ENCODE measurements at places on chromosomes 3 and 15.

- DNase-seq: no peak
These were observed 24.8 kb downstream of the KPNA4 start for GRCh38 chr3:160540551-160540950.

DNA sequence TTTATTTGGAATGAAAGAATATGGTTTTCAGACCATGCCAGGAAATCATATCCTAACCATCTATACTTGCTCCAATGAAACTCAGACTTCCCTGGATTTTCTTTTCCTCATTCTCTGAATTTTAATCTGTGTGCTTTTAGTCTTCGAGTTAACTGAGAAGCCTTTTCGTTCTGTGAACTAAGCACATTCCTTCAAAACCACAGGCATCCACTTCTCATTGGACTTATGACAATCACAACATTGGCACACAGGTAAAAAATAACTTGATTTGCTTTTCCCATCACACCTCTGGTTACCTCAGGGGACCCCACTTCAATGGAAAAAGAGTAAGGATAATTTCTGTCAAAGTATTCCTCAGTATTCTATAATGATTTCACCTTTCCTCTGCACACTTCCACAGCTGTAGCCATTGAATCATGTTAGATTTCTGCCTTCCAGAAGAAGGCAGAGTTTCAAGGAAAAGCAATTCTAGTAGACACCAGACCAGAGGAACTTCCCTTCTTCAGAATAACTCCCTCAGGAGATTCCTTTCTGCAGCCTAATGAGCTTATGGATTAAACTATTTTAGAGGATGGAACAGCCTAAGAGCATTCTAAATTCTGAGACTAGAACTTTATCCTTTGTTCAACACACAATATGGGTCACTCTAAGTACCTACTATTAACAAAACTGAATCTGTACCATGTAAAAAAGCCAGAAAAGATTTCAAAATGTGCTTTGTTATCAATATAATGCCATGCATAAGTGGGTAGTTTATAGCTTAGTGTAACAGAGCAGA lies 15.9 kb downstream of the COMMD2 start:
- DNase-seq: no peak

DNA sequence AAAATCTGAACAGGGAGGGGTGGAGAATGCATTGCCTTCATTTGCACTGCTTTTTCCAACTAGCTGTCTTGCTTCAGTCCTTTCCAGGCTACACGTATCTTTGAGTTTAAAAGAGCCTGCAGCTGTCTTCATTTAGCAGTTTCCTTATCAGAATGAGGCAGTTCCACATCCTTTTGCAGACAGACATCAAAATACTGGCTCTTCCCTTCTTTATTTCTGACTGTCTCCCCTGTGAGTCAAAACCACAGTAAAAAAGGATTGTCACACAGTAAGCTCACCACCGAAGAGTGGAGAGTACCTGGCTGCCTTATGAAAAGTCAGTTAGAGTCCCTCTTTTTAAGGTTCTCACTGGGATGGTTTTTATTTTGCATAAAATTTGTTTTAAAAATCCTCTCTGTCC lies 205.5 kb upstream of the CD96 start:
- no peak for DNase-seq

- no peak for DNase-seq
These were observed 24.7 kb upstream of the HHLA2 start for GRCh38 chr3:108271626-108272025.

GRCh38 chr3:175521406-175521805 lies 662.3 kb downstream of the NAALADL2 start:
- no peak for DNase-seq

- DNase-seq: no peak
These were observed 77.6 kb downstream of the SSR3 start for GRCh38 chr3:156477323-156477722.
